Adrenal gland (tissue), 19 donors: ENCODE measurements at places on chromosomes 3 and 15. TPM values are rescaled to one million over a fixed set of nuclear protein-coding genes. Genes with fewer than 3 reads are reported as not detected.

DNA sequence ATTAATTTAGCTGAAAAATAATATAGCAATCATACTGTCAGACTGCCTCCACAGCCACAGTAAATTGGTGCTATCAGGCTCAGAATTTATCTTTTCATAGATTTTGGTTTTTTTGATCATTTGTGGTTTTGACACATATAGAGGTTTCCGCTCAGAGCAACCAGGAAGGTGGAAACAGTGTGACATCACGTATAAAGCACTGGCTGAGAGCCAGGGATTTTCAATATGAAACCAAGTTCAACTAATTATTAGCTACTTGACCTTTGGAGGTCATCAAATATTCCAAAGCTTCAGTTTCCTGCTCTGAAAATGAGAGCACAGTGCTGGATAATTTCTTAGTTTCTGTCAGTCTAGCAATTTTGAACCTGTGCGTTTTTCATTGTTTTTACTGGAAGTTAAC is 433.8 kb upstream of the SUCLG2 start:
- H3K27me3 ChIP-seq: no peaks in the 10 kb centered on the region
- H3K4me1 ChIP-seq: no peaks in the 10 kb centered on the region
- no peak overlapping the region for H3K27ac ChIP-seq

The NME9 gene
- total RNA-seq: not detected

The SEMA3F gene
- total RNA-seq: 13.3 TPM

The GPR171 gene
- not detected for total RNA-seq

The STAB1 gene
- total RNA-seq: 340 TPM

GRCh38 chr3:37395286-37395685 is 220.9 kb upstream of the LRRFIP2 start:
- H3K27me3 ChIP-seq: no peaks in the 10 kb centered on the region
- H3K4me1 ChIP-seq: no peaks in the 10 kb centered on the region
- H3K36me3 ChIP-seq: no peaks in the 10 kb centered on the region
- no peak for DNase-seq
- no peak overlapping the region for H3K27ac ChIP-seq

The SENP7 gene
- total RNA-seq: 6.9 TPM

The CCDC191 gene
- total RNA-seq: 5.1 TPM

DNA sequence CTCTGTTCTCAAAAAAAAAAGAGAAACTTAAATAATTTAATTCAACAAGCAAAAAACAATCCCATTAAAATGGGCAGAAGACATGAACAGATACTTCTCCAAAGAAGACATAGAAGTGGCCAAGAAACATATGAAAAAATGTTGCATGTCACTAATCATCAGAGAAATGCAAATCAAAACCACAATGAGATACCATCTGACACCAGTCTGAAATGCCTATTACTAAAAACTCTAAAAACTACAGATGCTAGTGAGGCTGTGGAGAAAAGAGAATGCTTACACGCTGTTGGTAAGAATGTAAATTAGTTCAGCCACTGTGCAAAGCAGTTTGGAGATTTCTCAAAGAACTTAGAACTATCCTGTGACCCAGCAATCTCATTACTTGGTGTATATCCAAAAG is 382.9 kb downstream of the OTOL1 start:
- DNase-seq: no peak
- no peaks in the 10 kb centered on the region for H3K36me3 ChIP-seq
- H3K4me1 ChIP-seq: no peaks in the 10 kb centered on the region
- no peaks in the 10 kb centered on the region for H3K27me3 ChIP-seq
- no peak overlapping the region for H3K27ac ChIP-seq
- H3K4me3 ChIP-seq: no peak overlapping the region

- no peaks in the 10 kb centered on the region for H3K36me3 ChIP-seq
- no peaks in the 10 kb centered on the region for H3K27me3 ChIP-seq
- H3K4me3 ChIP-seq: no peak overlapping the region
- H3K27ac ChIP-seq: no peak overlapping the region
- H3K4me1 ChIP-seq: no peaks in the 10 kb centered on the region
- no peak for DNase-seq
Observed at GRCh38 chr15:66961901-66962300, 103.5 kb upstream of the SMAD3 start.

The GRK7 gene
- not detected for total RNA-seq

GRCh38 chr15:53266176-53266575 is 476.0 kb upstream of the ONECUT1 start:
- no peaks in the 10 kb centered on the region for H3K27me3 ChIP-seq
- H3K4me1 ChIP-seq: no peaks in the 10 kb centered on the region
- no peaks in the 10 kb centered on the region for H3K36me3 ChIP-seq
- no peak overlapping the region for H3K4me3 ChIP-seq
- no peak for DNase-seq

GRCh38 chr3:101253396-101253795 is 67.0 kb downstream of the IMPG2 start:
- H3K36me3 ChIP-seq: no peaks in the 10 kb centered on the region
- no peak overlapping the region for H3K27ac ChIP-seq
- DNase-seq: no peak
- peaks cover 5% of the 10 kb centered on the region for H3K4me1 ChIP-seq
- H3K4me3 ChIP-seq: no peak overlapping the region

The GPR149 gene
- total RNA-seq: not detected

The UCN2 gene
- not detected for total RNA-seq
